ENCODE measurements at places on chromosomes 16 and 17.

DNA sequence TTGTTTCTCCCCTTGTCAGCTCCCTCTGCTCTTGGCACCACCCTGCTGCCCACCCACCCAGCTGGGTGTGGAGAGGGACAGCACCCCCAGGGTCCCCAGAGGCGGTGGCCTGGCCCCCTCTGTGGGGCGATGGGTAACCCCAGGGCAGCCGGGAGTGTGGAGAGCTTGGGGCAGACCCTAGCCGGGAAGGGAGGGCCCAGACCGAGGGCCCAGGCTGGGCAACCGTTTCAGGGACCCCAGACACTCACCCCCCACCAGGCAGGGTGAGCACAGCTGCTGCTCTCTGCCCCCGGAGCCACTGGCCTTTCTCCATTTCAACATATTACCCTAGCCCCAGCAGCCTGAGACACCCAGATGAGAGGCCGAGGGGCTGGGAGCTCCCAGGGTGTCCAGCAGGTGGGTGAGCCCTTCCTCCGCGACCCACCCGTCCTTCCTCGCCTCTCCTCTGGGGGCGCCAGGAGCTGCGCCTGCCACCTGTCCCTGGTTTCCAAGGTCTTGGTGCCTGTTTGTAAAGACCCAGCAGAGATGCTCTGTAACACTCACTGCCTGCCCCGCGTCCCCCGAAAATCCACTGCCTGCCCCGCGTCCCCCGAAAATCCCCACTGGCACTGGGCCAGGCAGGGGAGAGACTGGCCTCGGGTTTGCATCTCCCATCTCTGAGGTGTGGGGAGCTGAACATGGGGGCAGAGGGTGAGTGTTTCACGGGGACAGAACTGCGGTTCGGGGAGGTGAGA lies 45.4 kb downstream of the BAHCC1 start:
- DNase-seq, result no peak

DNA sequence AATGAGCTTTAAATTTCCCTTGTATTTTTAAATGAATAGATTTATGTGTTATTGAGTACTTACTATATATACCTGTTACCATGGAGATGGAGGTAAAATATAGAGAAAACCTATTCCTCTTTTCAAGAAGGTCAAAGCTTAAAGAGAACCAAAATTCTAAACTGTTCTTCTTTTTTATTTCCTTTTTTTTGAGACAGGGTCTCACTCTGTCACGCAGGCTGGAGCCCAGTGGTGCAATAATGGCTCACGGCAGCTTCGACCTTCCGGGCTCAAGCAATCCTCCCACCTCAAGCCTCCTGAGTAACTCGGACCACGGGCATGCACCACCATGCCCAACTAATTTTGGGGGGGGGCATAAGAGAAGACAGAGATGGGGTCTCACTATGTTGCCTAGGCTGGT lies 25.0 kb upstream of the TMEM97 start:
- DNase-seq, result no peak

DNA sequence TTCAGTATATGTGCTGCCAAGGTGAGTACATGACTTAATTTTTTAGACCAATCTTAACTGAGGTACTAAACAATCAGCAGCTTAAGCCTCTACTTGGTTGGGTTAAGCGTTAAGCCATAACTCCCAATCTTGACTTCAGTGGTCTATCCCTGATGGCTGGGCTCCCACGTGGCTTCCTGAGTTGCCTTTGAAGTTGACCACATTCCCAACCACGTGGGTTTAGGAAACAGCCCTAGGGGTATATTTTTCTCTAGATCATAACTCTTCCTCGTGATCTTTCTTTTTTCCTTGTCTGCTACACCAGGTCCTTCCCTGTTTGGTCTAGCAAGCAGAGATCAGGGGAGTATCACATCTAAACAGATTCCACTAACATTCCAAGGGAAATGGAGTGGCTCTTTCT lies 20.1 kb upstream of the PIRT start:
- DNase-seq, result no peak

- no peak for DNase-seq
These were observed 1550.3 kb downstream of the CDH8 start for GRCh38 chr16:60485872-60486489.

- DNase-seq, result no peak
These were observed 36.1 kb downstream of the HNF1B start for GRCh38 chr17:37708616-37709212.

- peak; percentile 46 for DNase-seq
These were observed 25.9 kb downstream of the AP2B1 start for GRCh38 chr17:35612924-35613521.

DNA sequence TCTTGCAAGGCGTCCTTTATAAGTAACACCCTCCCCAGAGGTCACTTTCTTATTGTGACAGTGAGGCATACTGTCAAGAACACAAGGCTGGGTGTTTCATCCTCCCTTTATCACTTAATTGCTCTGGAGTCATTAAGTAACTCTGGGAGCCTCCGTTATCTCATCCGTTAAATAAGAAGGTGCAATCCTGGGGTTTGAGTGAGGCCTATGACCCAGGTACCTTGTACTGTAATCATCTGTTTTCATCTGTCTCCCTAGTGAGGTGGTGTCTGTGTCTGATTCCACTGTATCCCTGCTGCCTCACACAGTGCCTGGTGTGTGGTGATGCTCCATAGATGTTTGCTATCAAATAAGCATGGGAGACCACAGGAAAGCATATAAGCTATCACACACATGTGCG lies 17.7 kb downstream of the TNS4 start:
- DNase-seq, result no peak

GRCh38 chr16:55042556-55043432 lies 112.1 kb downstream of the IRX5 start:
- DNase-seq, result no peak

DNA sequence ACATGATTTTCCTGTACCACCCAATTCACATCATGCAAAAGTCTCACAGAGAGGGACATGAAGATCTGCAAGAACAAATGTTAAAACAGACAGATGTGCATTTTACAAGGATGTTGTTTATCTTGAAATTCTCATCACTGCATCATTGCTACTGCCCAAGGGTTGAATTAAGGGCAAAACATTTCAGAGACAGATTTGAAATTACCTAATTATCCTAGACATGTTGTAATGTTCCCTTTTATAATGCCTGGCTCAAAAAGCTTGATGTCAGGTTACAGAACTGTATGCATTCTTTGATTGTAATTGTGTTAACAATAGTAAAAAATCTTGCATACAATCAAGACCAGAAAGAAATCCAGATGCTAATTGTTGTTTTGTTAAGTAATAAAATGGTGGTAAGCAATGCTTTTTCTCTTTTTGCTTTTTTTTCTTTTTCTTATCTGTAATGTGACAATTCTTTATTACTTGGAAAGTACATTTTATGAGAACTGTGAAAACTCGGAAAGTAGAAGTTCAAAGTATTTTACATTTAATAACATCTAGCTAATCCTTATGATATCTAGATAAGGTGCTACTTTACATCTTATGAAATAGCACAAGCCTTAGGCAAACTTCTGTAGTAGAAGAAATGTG lies 3.6 kb upstream of the DUSP14 start:
- no peak for DNase-seq

GRCh38 chr16:3188925-3189825 lies 1.2 kb downstream of the OR1F1 start:
- DNase-seq, result peak; percentile 75

DNA sequence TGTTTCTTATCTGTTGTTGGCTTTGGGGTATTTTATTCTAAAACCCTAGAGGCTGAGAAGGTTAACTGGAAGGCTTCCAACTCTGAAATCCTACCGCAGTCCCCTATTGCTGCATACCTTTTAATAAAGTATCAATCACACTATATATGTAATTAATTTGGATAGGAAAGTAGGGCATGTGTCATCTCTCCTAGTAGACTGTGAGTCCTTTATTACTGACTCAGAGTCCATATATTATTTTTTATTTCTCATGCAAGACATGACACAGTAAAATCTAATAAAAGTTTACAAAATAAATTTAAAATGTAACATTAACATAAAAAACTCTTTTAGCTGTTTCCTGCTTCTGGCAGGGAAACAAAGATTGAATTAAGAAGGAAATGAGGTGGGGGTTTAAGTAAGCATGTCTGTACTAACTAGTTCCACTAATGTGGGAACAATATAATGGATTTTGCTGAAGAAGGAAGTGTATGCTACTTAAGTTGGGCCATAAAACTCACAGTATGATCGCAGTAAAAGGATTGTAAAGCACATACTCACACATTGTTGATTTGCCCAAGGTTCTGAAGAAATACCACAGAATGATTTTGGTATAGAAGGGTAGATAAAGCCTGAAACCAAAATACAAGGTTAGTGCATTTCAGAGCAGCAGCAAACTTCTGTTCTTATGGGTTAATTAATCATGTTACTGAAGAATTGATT lies 97.6 kb upstream of the HLF start:
- DNase-seq, result peak; percentile 14

- no peak for DNase-seq
These were observed 25.5 kb downstream of the C17orf58 start for GRCh38 chr17:67970783-67971182.

DNA sequence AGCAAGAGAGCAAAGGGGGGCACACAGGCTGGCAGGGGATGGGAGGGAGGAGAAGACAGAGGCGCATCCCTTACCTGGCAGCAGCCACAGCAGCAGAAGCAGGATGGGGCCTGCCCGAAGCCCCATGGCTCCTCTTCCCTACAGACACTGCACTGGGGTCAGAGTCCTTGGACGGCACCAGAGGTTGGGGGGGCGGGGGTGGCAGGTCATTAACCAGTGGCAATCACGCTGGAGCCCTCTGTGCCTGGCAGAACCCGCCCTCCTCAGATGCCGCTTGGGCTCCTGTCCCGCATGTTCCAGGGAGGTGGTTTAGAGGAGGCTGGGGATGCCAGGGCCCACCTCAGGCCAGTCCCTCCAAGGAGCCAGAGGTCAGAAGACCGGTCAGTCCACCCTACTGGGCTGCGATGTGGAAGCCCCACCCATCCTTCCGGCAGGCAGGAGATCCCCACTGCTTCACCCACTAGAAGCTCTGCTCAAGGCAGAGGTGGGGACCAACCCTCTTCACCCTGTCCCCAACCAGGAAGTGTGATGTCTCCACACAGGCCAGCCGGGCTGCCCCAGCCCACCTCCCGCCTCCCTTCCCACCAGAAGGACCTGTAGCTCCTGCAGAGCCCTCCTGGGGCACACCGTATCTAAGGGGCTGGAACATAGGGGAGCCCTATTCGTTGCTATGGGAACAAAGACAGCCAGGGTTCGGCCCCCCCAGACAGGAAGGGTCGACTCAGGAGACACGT lies 11.7 kb downstream of the ZG16B start:
- DNase-seq, result no peak

GRCh38 chr17:76111956-76112355 lies 8.4 kb upstream of the EXOC7 start:
- peak; percentile 32 for DNase-seq

GRCh38 chr17:63652106-63652505 lies 29.9 kb downstream of the MAP3K3 start:
- no peak for DNase-seq

GRCh38 chr16:66144641-66145040 lies 221.8 kb upstream of the CDH5 start:
- no peak for DNase-seq

GRCh38 chr16:1908184-1908583 lies 10.0 kb downstream of the HS3ST6 start:
- peak; percentile 7 for DNase-seq

- no peak for DNase-seq
These were observed 165.9 kb upstream of the CHMP6 start for GRCh38 chr17:80825471-80826345.

- no peak for DNase-seq
These were observed 4.8 kb upstream of the LPO start for GRCh38 chr17:58233543-58233942.

DNA sequence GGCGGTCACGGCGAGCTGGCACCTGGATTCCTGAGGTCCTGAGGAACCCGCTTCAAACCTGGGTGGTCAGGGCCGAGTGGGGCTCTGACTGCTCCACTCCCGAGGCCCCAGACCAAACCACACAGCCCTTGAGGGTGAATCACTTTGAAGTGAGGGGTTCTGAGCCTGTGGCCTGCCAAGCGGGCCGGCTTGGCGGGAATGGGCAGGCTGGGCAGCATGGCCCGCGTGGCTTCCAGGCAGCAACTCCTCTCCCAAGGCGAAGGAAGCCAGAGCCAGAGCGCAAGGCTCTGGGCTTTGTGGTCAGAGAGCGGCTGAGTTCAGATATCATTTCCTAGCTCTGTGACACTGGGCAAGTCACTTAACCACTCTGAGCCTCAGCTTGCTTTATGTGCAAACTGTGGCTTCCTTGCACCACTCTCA lies 42.7 kb downstream of the CMIP start:
- DNase-seq, result no peak

DNA sequence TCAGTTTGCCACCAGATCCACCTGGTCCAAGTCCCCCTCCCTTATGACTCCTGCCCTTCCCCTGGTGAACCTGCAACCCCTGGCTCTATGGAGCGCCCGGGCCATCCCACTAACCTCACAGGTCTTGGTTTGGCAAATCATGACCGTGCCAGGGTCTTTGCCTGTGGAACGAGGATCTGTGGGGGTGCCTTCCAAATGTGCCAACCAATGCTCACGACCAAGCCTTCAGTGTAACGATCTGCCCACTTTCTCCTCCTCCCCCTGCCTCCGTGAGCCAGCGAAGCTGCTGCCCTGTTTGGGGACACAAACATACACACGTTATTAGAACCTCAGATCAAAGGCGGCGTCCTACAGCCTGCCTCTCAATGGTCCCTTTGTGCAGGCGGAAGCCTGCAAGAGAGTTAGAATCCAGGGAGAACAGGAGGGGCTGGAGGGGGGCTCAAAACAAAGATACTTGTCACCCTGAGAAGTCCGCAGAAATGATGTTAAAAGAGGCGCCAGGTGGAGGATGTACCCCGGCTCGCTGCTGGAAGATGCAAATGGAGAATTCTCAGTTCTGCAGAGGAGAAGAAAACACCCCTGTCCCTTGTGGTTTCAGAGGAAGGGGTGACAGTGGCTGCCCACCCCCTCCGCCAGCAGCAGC lies 9.0 kb upstream of the NKD1 start:
- no peak for DNase-seq

DNA sequence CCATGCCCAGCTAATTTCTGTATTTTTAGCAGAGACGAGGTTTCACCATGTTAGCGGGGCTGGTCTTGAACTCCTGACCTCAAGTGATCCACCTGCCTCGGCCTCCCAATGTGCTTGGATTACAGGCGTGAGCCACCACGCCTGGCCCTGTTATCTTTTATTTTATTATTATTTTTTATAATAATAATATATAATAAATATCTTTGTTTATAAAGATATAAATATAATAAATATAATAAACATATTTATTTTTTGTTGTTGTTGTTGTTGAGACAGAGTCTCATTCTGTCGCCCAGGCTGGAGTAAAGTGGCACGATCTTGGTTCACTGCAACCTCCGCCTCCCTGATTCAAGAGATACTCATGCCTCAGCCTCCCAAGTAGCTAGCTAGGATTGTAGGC lies 7.0 kb upstream of the RNF157 start:
- DNase-seq, result no peak

GRCh38 chr17:28405632-28406472 lies at the start of gene SLC46A1:
TSS of gene SLC46A1 (minus strand) at chr17:28406212. CDS start at chr17:28406114, 98 bp downstream.
- no peak for DNase-seq

DNA sequence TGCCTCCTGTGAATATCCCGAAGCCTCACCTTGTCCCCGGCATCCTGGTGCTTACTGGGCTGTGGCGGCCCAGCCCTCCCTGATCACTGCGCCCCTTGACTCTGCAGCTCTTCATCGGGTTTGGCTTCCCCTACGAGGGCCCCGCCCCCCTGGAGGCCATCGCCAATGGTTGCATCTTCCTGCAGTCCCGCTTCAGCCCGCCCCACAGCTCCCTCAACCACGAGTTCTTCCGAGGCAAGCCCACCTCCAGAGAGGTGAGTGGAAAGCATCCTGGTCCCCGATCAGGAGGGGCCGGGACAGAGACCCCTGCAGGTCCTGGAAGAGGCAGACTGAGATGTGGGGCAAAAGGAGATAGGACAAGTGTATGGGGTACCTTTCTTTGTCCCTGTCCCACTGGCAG lies 72.1 kb downstream of the MGAT5B start:
- no peak for DNase-seq

GRCh38 chr17:17206913-17207335 lies 791 bp upstream of the PLD6 start:
- no peak for DNase-seq
